HuH-7.5 (cell line): ENCODE measurements at places on chromosomes 12 and 14.

- no peak for DNase-seq
Measured at GRCh38 chr14:72253503-72253902, 321.3 kb downstream of the RGS6 start.

DNA sequence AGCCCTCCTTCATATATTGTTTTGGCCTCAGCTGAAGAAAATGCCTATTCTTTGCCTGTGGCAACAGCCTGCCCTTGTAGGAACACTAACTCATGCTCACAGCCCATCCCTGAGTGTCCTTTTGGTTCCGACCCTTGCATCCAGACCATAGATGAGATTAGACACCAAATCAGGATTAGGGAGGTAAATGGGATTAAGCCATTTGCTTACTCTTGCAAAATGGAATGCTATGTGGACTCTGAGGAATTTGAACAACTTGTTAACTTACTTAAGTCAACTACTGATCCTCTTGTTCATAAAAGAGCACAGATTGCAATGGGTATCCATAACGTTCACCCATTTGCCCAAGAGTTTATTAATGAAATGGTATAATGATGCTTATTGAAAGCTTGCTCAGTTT, 27.3 kb downstream of the TSHR start:
- DNase-seq: no peak

DNA sequence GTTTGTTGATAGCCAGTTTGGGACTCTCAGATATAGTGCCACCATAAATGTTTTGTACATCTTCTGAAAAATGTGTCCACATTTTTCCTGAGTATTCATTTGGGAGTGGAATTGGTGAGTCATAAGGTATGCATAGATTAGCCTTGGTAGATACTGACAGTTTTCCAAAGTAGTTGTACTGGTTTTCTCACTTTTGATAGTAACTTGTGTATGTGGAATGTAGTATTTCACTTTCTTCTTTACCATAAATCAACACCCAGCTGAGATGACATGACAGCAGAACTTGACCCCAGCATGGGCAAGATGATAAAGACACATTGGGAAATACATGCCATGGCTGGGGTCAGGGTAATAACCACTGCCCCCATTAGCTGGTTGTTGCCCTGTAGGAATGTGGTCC, 5.4 kb downstream of the FBXW8 start:
- DNase-seq: no peak

- no peak for DNase-seq
Measured at GRCh38 chr12:92650228-92650822, 52.5 kb upstream of the PLEKHG7 start.
